IMR-90 (cell line): ENCODE measurements at places on chromosomes 6 and 20. TPM values are rescaled to one million over a fixed set of nuclear protein-coding genes. Genes with fewer than 3 reads are reported as not detected.

The POM121L2 gene
- not detected in 2 replicates for polyA plus RNA-seq

The MCHR2 gene
- not detected in 2 replicates for polyA plus RNA-seq

The BHLHE23 gene
- not detected in 2 replicates for polyA plus RNA-seq

The TFAP2B gene
- polyA plus RNA-seq = not detected in 2 replicates

The FNDC1 gene
- polyA plus RNA-seq = 0.03 and 0.04 TPM in 2 replicates

The OLIG3 gene
- not detected in 2 replicates for polyA plus RNA-seq

The LPIN3 gene
- polyA plus RNA-seq = 6.1 and 8.3 TPM in 2 replicates

The ACSS2 gene
- 26.9 and 27.1 TPM in 2 replicates for polyA plus RNA-seq

The RIMS4 gene
- polyA plus RNA-seq = not detected in 2 replicates

The IP6K3 gene
- 0.51 and 0.52 TPM in 2 replicates for polyA plus RNA-seq

The BPIFB1 gene
- not detected in 2 replicates for polyA plus RNA-seq

The RAD21L1 gene
- polyA plus RNA-seq = not detected in 2 replicates

The SRMS gene
- not detected in 2 replicates for polyA plus RNA-seq

The SLC25A27 gene
- polyA plus RNA-seq = 0.63 and 1.3 TPM in 2 replicates

The SLC26A8 gene
- polyA plus RNA-seq = 0.07 TPM in 1 of 2 replicates, not detected in the other

The NUP43 gene
- 7.7 and 14.2 TPM in 2 replicates for polyA plus RNA-seq

The FBXO9 gene
- 65.9 and 82.8 TPM in 2 replicates for polyA plus RNA-seq

The ETV7 gene
- polyA plus RNA-seq = 0.17 and 0.19 TPM in 2 replicates
